Vagina (tissue), 2 donors: ENCODE measurements at places on chromosomes 3 and 15.

GRCh38 chr3:170602556-170602955 lies 16.7 kb upstream of the SLC7A14 start:
- no peaks in the 10 kb centered on the region for H3K36me3 ChIP-seq
- no peak overlapping the region for H3K4me3 ChIP-seq
- no peak for DNase-seq
- no peaks in the 10 kb centered on the region for H3K4me1 ChIP-seq
- no peak overlapping the region for H3K27ac ChIP-seq

DNA sequence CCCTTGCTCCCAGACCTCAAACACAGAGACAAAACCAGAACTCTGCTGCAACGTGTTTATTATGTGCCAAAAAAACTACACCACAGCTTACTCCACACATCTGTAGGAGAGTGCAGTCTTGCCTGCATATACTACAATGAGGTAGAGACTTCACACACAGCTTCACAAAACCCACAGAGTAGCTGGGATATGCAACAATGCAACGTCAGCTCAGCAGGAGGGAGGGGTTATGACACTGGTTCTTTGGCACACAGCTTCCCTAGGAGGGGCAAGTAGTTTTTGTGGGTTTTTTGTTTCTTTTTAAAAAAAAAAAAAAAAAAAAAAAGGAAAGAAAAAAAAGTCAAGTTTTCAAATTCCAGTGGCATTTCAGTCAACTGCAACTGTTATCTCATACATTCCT lies 2.9 kb upstream of the RPS17 start:
- peaks cover 24% of the 10 kb centered on the region for H3K4me1 ChIP-seq
- H3K36me3 ChIP-seq: peaks cover 8% of the 10 kb centered on the region

GRCh38 chr3:138960417-138960852 lies 13.4 kb downstream of the FOXL2NB start:
- no peak for DNase-seq
- H3K4me1 ChIP-seq: peaks cover 10% of the 10 kb centered on the region
- H3K27ac ChIP-seq: no peak overlapping the region
- H3K27me3 ChIP-seq: no peaks in the 10 kb centered on the region
- peak overlapping the region; percentile 3 for H3K4me3 ChIP-seq

GRCh38 chr15:28184166-28184565 lies 85.1 kb upstream of the OCA2 start:
- no peak overlapping the region for H3K4me3 ChIP-seq
- no peaks in the 10 kb centered on the region for H3K27me3 ChIP-seq
- no peak for DNase-seq
- no peak overlapping the region for H3K27ac ChIP-seq
